ENCODE measurements at places on chromosomes 16 and 17. TPM values are rescaled to one million over a fixed set of nuclear protein-coding genes. Genes with fewer than 3 reads are reported as not detected.

GRCh38 chr17:17752821-17753321, 71.6 kb downstream of the RAI1 start:
- H3K4me1 ChIP-seq: peaks cover 41% of the 10 kb centered on the region
- no peak overlapping the region for H3K4me3 ChIP-seq
- no peaks in the 10 kb centered on the region for H3K27me3 ChIP-seq
- H3K36me3 ChIP-seq: no peaks in the 10 kb centered on the region
- DNase-seq: no peak

DNA sequence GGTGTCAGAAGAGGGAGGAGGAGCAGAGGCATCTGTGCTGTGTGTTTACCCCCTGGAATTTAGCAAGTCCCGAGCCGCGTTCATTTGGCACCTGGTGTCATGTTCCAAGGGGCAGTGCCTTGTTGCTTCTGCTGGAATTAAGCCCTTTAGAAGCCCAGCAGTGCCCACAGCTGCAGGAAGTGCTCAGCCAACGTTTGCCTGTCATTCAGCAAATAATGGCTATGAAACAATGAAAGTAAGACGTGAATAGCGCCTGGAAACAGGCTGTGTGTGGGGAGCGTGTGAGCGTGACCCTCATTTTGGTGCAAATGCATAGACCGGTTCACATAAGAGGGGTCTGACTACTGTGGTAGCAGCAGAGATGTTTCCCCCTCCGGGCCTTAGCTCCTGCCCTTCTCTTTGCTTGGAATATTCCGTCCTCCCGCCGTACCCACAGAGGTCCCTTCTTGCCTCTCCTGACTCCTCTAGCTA, 5.8 kb upstream of the ATP2C2 start:
- DNase-seq: no peak
- H3K27ac ChIP-seq: no peak overlapping the region
- no peak overlapping the region for H3K4me3 ChIP-seq
- no peaks in the 10 kb centered on the region for H3K4me1 ChIP-seq
- H3K36me3 ChIP-seq: no peaks in the 10 kb centered on the region

DNA sequence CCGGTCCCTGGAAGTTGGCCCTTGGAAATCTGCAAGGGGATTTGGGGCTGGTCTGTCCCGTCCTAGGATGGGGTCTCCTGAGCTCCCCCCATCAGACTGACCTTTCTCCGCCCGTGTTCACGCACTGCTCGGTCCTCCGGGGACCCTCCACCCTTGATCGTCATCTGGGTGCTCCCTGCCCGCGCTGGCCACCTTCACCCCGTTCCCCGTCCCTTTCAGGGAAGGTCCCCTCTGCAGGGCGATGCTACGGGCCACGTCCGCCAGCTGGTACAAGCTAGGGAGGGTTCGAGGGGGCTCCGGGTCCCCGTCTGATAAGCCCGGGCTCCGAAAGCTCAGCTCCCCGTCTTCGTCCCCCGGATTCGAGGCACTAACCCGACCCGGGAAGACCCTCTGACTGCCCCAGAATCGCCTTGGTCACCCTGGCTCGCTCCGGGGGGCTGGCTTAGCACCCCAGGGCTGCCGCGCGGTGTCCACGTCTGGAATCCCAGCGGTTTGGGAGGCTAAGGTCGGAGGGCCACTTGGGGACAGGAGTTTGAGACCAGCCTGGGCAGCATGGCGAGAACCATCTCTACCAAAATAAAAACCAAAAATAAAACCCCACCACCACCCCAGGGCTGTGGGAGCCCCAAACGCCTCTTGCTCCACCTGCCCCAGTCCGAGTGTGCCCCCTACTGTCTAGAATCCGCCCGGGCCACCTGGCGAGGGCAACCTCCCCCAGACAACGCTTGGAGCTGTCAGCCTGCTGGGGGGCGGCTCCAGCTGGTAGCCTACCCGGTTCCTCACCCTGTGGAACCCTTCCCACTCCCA, 1.1 kb upstream of the SLC43A2 start:
- no peak overlapping the region for H3K27ac ChIP-seq
- DNase-seq: peak; percentile 48
- H3K36me3 ChIP-seq: no peaks in the 10 kb centered on the region

GRCh38 chr16:23679274-23679985, 741 bp downstream of the PLK1 start:
- H3K27me3 ChIP-seq: no peaks in the 10 kb centered on the region
- H3K27ac ChIP-seq: peak overlapping the region; percentile 10
- H3K36me3 ChIP-seq: peaks cover 33% of the 10 kb centered on the region
- H3K4me3 ChIP-seq: peak overlapping the region; percentile 47

DNA sequence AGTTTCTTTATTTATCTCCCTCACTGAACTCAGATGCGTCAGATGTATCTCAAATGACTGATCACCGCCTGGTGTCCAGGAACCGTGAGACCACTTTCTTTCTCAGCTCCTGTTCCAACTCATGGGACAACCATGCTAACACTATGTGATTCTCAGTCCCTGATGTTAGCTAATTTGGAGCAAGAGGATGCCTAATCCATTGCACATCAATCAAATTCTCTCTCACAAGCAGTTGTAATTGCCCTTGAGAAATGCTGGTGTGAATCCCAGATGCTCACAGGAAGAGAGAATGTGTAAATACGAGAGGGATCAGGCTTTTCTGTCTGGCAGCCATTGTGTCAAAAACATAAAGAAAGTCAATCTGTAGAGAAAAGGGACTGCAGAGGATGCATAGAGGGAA, 134.9 kb downstream of the WSCD1 start:
- DNase-seq: no peak
- no peaks in the 10 kb centered on the region for H3K4me1 ChIP-seq
- H3K4me3 ChIP-seq: no peak overlapping the region
- no peak overlapping the region for H3K27ac ChIP-seq
- H3K27me3 ChIP-seq: no peaks in the 10 kb centered on the region

- no peaks in the 10 kb centered on the region for H3K27me3 ChIP-seq
- peaks cover 18% of the 10 kb centered on the region for H3K36me3 ChIP-seq
- H3K4me3 ChIP-seq: no peak overlapping the region
- H3K27ac ChIP-seq: peak overlapping the region; percentile 92
- peaks cover 22% of the 10 kb centered on the region for H3K4me1 ChIP-seq
- DNase-seq: no peak
Measured at GRCh38 chr17:50102164-50102991, 7.2 kb downstream of the PDK2 start.

MYH1 gene
- total RNA-seq: not detected

GRCh38 chr17:69551212-69552010, 136.9 kb downstream of the MAP2K6 start:
- DNase-seq: no peak
- H3K4me3 ChIP-seq: no peak overlapping the region
- H3K36me3 ChIP-seq: no peaks in the 10 kb centered on the region
- H3K27me3 ChIP-seq: peaks cover 5% of the 10 kb centered on the region
- H3K4me1 ChIP-seq: no peaks in the 10 kb centered on the region

EVPL gene
- total RNA-seq: not detected

Measured in cardiac muscle cell (in vitro differentiated cells and primary cell).